ENCODE measurements at places on chromosomes 7 and 10.

GRCh38 chr10:91034494-91035159 lies 113.7 kb upstream of the ANKRD1 start:
- DNase-seq = peak; percentile 14

DNA sequence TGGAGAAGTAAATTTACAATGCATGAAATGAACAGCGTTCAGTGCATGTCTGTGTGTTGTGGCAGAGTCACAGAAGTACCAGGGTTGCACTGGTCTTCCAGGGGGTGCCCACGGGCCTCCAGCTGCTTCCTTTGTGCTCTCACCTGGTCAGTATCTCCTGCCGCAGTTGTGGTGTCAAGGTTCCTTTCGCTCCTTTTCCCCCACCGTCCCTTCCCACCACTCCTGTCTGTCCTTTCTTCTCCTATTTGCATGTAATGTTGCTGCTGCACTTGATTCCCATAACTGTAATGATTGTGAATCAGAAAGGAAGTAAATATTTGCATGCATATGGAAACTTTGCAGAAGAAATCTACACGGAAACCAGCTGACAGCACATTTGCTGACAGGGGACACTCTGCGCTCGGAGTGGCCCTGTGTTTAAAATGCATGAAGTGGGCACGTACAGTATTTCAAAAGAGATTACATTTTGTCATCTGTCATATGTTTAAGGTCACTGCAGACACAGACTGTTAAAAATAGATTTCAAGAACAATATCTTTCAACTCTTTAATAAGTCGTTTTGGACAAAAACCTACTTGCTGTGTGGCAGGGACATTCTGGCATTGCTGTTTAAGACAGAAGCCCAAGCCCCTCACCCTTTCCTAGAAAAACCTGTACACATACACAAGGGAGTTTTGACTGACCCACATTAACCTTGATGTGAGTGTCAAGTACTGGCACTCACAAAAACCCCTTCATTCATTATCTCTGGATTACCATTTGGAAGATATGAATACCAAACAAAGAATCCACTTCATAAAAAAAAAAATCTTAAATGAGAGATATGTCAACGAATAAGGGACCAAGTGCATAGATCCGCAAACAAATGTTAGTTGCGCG lies 336.7 kb upstream of the KLF6 start:
- DNase-seq = no peak

GRCh38 chr7:140672382-140673062 lies at the start of gene ADCK2:
TSS of gene ADCK2 (plus strand) at chr7:140672945. CDS start at chr7:140673331, 386 bp downstream.
- DNase-seq = peak; percentile 7

DNA sequence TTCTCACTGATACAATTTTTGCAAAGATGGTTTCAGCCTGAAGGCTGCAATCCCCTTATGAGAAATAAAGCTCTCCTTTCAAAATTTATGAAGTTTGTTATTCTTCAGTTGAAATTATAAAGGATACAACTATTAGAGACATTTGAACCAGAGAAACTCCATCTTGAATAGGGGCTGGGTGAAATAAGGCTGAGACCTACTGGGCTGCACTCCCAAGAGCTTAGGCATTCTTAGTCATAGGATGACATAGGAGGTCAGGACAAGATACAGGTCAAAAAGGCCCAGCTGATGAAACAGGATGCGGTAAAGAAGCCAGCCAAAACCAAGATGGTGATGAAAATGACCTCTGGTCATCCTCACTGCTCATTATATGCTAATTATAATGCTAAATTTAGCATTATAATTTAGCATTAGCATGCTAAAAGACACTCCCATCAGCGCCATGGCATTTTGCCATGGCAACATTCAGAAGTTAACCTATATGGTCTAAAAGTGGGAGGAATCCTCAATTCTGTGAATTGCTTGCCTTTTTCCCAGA lies 22.4 kb upstream of the IFIT1B start:
- DNase-seq = no peak

DNA sequence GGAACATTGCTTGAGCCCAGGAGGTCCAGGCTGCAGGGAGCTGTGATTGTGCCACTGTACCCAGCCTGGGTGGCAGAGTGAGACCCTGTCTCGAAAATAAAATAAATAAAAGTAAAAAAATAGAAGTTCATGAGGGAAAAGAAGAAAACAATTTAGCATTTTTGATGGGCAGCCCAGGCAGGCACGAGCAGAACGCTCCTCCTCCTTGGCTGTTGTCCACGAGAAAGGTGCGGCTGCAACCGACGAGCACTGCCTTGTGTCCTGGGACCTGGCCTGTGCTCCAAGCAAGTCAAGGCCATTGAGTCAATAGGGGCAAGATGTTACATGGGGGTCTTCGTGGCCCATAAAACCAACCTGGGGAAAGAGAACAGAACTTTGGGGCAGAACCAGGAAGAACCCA lies 25.6 kb downstream of the EBF3 start:
- DNase-seq = no peak

Measured in NCI-H446 treated with DMSO at 0.1 percent for 48 hours (cell line).